ENCODE measurements at places on chromosomes 1 and 21. TPM values are rescaled to one million over a fixed set of nuclear protein-coding genes. Genes with fewer than 3 reads are reported as not detected.

GRCh38 chr1:119713039-119713748 lies 1.5 kb downstream of the PHGDH start:
- DNase-seq = no peak

The S100PBP gene
- total RNA-seq = 40.1 TPM

- DNase-seq = peak; percentile 76
Measured at GRCh38 chr1:41161846-41162245, 80.3 kb downstream of the SCMH1 start.

DNA sequence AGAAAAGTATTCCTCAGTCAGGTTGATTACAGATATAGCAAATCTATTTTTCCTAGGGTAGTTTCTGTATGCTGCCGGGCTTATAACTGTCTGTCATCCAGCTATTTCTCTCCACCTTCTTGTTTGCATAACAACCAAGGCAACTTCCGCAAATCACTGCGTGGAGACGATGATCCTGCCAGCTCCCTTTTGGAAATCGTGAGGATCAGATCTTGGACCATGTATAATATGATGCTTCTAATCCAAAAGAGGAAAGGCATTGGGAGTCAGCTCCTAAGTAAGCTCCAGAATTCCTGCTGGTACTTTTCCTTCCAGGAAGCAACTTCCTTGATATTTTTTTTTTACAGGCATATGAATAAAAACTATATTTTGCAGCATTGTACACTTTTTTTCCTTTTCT lies 445 bp upstream of the RGS4 start:
- no peak for DNase-seq

The TSSK3 gene
- 1.6 TPM for total RNA-seq

DNA sequence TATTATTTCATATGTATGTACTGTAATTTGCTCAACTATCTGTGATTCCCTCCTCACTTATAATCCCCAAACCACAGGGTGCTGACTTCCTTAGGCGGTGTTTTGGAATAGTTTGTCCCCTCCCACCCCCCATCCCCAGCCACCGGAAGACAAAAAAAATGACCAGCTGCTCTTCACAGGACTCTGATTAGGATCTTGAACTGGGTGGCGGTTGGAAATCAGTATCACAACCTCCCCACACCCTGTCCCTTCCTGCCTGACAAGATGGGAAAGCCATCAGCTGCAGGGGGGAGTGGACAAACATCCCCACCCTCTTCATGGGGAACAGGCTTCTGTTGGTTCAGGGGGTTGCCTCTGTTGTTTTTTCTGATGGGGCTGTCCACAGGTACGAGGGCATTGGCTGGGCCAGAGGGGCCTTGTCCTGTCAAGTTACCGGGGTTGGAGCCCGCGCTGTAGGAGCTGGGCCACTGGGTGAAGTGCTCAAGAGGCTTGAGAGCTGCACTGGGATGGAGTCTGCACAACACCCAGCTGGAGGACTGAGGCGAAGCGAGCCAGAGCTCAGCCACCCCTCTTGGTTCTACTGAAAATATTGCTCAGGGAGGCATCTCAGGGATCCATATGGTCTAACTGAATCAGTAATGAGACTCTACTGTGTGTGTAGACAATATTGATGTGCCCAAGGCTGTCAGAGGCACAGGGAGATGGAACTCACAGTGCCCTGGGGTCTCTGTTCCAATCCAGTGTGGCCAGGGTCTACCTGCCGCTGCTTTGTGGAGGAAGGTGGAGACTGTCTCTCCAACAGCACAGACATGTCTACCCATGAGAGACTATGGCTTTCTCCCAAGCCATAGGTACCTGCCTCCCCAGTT lies 28.2 kb downstream of the NAV1 start:
- DNase-seq = no peak

The SERINC2 gene
- 36.4 TPM for total RNA-seq

DNA sequence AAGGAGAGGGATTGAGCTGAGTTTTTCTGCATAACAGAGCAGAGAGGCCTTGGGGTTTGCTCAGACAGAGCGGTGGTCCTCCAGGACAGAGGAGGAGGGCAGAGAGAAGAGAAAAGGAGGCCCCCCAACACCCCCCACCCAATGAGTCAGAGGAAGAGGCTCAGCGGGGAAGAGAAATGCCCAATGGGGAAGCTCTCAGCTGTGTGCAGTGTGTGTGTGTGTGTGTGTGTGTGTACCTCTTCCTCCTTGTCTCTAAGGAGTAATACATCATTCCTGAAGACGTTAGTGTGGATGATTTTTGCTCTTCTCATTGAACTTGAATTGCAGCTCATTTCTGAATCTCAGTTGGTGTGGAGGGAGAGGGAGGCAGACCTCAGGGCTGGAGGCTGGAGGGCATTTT lies 8.7 kb downstream of the TMPRSS3 start:
- DNase-seq = peak; percentile 9

DNA sequence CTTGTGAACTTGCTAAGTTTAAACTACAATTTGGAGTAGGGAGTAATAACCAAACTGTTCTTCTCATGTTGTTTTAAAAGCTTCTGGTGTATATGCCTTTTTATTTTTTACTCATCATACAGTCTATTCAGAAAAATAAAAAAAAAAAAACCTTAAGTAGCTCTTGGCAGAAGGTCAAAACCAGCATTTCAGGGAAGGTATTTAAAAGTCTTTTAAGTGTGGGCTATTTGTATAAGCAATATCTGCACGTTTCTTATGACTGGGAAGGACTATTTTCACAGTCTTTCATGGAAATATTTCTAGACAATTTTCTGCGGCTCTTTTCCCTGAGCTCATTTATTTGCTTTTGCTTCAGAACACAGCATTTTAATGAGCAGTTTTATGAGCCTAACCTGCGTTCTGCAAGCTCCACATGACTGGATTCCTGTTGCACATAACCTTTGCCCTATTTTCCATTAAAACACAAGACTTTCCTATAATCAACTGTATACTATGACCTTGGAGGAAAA lies 60.9 kb upstream of the C1orf105 start:
- no peak for DNase-seq

GRCh38 chr1:31264790-31265386 lies 25.2 kb upstream of the NKAIN1 start:
- DNase-seq = no peak

GRCh38 chr21:41328660-41329607 lies 12.3 kb downstream of the FAM3B start:
- DNase-seq = no peak

DNA sequence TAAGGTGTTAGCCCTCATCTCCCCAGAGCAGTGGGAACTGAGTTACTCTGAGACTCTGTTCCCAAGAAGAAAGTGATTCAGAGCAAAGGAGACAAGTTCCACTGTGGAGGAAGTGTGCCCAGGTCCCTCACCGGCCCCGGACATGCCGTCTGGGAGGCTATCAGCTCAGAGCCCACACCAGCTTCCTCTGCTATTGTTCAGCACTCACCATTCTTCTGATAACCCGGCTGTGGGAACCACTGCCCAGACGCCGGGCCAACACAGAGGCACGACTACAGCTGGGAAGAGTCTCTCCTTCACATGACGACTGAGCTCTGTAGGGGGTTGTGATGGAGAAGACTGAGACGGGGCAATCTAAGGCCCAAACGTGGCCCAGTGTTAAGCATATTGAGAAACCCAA lies 34.2 kb upstream of the GJA5 start:
- DNase-seq = no peak

- no peak for DNase-seq
Measured at GRCh38 chr1:9538669-9539164, 548 bp upstream of the SLC25A33 start.

GRCh38 chr1:186875896-186876835 lies 47.4 kb downstream of the PLA2G4A start:
- DNase-seq = no peak

GRCh38 chr21:38291874-38292273 lies 35.1 kb downstream of the KCNJ15 start:
- no peak for DNase-seq

The RGS7 gene
- 16.0 TPM for total RNA-seq

GRCh38 chr1:214316593-214316992 lies 35.6 kb downstream of the SMYD2 start:
- no peak for DNase-seq

DNA sequence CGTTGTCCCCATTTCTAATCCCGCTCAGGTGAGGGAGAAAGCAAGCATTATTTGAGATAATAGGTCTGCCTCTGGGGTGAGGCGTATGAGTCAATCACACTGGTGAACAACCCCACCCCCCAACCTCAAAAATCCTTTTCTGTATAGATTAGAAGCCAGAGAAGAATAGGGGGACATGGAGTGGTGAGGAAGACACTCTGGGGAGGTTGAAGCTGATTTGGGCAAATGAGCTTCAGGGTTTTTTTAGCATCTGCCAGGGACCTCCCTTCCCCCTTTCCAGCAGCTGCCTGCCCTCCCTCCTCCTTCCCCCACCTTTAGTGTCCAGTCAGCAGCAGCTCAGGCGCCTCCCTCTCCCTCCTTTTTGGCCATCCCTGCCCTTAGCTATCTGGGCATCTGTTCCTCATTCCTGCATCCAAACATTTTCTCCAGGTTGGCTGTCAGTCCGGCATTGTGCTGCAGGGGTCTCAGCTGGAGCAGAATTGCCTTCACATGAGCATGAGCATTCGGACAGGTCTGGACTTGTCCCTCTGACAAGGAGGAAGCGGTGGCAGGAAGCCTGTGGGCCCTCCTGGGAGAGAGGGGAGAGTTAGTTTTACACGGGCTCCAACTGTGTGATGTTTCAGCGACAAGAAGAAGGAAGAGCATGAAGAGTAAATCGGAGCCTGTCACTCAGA lies 30.8 kb upstream of the PTGFRN start:
- peak; percentile 65 for DNase-seq

The FAAH gene
- total RNA-seq = 1.7 TPM

- DNase-seq = no peak
Measured at GRCh38 chr1:117077267-117077666, 17.1 kb downstream of the TTF2 start.

DNA sequence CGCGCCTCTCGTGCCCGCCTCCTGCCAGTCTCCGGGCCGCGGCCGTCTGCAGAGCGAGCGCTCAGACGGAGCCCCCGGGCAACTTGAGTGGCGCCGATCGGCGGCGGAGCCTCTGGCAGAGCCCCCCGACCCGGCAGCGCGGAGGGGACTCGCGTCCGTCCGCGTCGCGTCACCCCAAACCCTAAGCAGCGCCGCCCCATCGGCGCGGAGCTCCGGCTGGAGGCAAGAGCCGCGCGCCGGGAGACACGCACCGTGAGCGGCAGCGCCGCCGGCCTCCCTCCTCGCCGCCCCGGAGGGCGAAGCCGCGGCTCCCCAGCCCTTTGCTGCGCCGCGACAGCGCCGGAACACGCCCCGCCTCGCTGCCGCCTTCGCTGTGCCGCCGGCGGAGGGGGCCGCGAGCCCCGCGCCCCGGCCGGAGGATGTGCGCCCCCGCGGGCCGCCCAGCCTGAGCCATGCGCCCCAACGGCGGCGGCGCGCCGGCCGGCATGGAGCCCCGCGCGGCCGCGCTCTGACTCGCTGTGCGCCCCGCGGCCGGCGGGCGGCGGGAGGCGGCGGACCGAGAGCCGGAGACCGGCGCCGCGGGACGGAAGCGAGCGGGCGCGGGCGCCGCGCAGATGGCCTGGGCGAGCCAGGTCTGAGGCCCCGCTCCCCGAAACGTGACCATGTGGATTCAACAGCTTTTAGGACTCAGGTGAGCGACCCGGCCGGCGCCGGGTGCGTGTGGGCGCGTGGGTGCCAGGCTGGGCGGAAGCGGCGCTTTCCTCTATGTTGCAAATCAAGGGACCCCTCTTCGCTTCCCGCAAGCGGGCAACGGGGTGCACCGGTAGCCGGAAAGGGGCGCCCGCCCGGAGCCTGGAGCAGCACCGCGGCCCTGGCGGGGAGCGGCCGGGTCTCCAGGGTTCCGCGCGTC lies 610 bp downstream of the AJAP1 start:
- DNase-seq = peak; percentile 18

- DNase-seq = no peak
Measured at GRCh38 chr1:235156740-235157139, 4.3 kb downstream of the RBM34 start.

The KRTAP20-4 gene
- total RNA-seq = not detected

GRCh38 chr1:170661646-170662411 lies 2.1 kb upstream of the PRRX1 start:
- DNase-seq = no peak

The WNT9A gene
- total RNA-seq = 13.8 TPM

DNA sequence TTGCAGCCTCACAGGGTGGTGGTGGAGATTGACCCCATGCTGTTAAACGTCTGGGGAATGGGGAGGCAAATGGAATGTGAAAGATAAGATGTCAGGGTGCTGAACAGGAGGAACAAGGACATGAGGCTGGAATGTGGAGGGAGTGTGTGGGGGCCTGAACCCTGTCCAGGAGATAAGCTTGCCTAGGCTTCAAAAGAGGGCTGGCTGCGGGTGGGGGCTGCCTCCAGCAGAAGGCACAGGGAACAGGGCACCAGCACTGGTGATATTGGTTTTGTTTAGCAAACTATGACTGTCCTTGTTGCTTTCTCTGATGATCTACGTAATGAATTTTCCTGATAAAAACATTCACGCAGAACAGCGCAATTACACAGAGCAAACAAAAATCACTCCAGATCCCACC lies 52.4 kb upstream of the LRP8 start:
- DNase-seq = peak; percentile 1

- DNase-seq = no peak
Measured at GRCh38 chr1:15760520-15761211, 2.1 kb downstream of the FBLIM1 start.

- DNase-seq = no peak
Measured at GRCh38 chr21:14673649-14674048, 127.5 kb upstream of the SAMSN1 start.

DNA sequence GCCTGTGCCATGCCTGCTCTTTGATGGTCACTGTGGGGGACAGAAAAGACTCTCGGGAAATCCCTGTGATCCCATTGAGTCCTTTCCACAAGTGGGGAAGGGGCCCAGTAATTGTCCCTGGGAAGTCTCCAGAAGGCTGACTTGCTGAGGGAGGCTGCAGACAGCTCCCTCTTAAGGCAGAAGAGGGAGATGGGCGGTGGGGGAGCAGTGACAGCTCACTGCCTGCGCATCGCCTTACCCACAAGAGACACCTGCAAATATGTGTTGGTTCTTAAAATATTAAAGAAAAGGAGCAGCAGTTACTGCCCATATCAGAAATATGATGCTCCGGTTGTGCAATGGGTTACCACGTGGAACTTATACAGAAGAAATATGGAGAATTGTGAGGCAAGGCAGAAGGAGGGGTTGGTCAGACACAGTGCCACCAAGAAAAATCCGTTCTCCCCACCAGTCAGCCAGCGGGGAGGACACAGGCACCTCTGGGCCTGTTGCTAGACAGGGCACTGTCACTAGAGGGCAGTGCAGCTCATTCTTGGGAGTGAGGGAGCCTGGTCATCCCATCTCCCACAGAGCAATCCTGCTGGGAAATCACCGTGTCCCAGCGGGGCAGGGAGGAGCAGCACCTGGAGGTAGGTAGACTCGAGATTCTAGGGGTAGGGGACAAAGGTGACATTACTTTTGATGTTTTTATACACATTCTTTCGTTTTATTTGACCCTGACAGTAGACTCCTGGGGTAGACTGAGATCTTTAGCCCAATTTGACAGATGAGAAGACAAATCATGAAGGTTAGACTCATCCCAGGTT lies 6.9 kb upstream of the CAMK1G start:
- DNase-seq = peak; percentile 90
